Left colon (tissue), 2 donors: ENCODE measurements at places on chromosomes 1 and 21.

DNA sequence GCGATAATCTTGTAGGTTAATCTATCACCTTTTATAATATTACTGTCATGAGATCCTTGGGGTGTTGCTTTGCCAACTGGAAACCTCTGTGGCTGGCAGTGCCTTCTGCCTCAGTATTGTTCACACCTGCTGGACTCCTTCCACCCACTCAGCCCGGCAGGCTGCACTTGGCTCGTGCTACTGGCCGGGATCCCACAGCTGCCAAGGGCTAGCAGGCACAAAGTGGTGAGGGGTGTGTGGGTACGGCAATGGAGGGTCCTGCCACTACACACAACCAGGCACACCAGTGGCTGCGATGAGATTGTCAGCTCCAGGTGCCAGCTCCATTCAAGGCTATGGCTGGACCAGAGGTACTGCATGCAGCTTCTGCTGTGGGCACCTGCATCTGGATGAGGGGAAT is 191.2 kb upstream of the LYPLAL1 start:
- no peak for DNase-seq

DNA sequence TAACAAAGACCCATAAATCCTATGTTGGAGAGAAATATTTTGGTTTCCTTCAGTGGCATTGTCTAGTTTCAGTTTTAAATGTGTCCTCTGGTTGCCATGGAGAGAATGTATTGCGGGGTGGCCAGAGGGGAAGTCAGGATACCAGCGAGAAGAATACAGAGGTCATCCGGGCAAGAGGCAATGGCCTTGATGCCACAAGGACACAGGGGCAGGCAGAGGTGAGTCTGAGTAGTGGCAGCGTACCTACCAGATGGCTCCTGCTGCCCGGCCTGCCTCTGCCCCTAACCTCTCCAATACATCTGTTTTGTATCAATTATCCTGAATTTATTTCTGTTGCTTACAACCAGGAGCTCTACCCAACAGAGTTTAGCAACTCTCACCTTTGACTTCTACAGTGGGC is 14.9 kb downstream of the KLHDC7A start:
- no peak for DNase-seq

- DNase-seq, result no peak
Measured at GRCh38 chr1:61149010-61149860, 66.9 kb downstream of the NFIA start.

GRCh38 chr1:109623601-109624161 is 4.0 kb downstream of the AMPD2 start:
- DNase-seq, result no peak

DNA sequence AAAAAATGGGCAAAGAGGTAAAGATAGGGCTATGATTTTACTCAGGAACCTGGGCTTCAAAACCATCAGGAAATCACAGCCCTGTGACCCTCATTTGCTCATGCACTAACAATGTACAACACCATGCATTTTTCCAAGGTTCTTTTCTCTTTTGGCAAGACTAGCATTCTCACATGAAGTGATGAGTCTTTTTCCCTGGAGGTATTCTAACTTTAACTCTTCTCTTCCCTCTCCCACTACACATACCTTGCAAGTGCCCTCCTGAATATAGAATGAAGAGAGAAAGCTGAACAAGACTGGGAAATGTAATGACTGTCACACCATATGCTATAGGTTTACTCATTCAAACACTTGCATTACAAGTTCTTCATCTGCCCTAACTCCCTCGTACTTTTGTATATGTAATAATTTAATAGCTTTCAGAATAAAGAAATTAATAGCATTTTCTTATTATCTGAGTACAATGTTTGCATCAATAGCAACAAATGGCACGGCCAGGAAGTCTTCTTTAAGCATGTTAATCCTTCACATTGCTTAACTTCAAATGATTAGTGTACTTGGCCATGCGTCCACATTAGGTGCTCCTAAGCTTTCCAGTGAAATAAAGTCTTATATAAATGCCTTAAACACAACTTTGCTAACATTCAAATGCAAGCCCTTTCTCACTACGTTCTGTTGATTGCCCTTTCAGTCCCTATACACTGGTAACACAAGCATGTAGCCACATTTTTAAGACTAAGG is 1.8 kb downstream of the NIBAN1 start:
- no peak for DNase-seq

DNA sequence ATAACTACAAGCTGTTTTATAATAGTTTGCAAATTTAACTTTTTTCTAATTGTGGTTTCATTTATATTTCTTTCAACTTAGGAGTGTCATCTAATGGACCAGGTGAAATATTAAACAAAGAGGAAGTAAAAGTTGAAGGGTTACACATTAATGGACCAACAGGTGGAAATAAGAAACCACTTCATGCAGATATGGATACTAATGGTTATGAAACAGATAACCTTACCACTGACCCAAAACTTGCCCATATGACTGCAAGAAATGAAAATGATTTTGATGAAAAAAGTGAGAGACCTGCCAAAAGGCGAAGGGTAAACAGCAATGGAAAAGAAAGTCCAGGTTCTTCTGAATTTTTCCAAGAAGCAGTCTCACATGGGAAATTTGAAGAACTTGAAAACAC is 59.7 kb downstream of the MIER1 start:
- DNase-seq, result no peak

- DNase-seq, result no peak
Measured at GRCh38 chr1:37102656-37103382, 68.5 kb upstream of the GRIK3 start.

GRCh38 chr21:25952306-25952705 is 217.5 kb downstream of the GABPA start:
- DNase-seq, result no peak

DNA sequence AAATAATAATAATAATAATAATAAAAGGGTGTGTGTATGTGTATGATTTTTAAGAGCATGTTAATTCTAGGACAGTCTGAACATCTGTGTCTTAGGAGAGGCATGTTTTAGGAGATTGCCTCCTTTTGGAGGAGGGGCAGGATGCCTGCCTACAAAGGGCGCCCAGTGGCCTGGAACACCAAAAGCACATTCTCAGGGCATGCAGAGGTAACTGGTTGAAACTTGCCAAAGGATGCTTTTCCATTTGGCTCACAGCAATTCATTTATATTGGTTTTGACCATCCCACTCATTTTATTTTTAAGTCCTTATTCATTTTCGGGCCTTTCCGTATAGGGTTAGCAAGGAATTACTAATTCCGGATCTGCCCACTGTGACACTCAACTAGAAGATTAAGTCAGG is 21.1 kb upstream of the LAMC2 start:
- DNase-seq, result no peak

GRCh38 chr1:46404482-46405196 is 10.5 kb downstream of the FAAH start:
- DNase-seq, result no peak

GRCh38 chr21:31948676-31949075 is 75.9 kb downstream of the HUNK start:
- DNase-seq, result no peak

DNA sequence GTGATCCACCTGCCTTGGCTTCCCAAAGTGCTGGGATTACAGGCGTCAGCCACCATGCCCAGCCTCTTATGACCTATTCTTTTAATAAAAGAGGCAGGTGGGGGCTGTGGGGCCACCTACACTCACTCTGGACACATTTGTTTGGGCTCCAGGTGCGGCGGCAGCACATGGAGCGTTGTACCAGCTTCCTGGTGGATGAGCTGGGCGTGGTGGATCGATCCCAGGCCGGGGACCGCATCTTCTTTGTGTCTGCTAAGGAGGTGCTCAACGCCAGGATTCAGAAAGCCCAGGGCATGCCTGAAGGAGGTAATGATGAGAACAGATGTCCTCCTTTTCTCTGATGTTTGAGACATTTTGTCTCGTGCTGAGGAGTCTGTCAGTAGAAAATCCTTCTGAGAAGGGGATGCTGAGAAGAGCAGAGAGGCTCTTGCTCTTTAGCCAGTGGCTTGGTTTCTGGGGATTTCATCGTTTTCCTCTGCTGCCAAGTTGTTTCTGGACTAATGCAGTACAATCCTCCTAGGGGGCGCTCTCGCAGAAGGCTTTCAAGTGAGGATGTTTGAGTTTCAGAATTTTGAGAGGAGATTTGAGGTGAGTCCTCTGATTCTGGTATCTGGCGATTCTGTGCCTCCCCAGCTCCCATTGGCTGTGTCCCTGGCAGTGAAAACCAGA is 17.9 kb upstream of the MIIP start:
- DNase-seq, result peak; percentile 34

DNA sequence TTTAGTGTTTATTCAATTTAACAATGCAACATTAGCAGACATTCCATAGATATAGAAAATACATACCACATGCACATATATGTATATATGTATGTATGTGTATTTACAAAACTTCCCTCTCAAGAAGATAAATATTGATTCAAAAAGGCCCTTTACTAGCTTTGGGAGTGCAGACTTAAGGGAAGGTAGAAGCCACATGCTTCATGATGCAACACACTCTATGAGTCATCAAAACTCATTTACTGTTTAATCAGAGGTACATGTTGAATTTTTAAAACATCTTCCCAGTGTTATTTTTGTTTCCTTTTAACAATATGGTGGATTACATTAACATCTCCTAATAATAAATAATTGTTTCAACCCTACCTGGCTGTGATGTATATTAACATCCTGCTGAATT is 61.4 kb upstream of the KIRREL1 start:
- no peak for DNase-seq

GRCh38 chr21:15022608-15023261 is 42.1 kb downstream of the NRIP1 start:
- no peak for DNase-seq
